Activated naive CD4-positive, alpha-beta T cell treated with Interleukin-2 at 50 U/mL for 16 hours (primary cell): ENCODE measurements at places on chromosomes 11 and 22.

DNA sequence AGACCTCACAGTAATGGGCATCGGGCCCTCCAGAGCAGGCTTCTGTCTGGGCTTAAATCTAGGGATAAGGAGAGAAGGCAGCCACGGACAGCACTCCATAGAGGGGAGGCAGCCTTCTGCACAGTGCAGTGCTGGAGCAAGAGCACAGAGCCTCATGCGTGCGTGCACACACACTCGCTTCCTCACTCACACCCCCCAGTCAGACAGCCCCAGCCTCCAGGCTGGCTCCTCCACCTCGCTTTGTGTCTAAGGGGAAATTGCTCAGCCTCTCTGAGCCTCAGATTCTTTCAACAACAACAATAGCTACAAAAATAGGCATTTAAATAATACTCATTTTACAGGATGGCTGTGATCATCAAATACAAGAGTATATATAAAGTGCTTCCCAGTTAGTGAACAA, 26.7 kb upstream of the ETS1 start:
- no peak for DNase-seq

GRCh38 chr11:67438158-67438902, 848 bp upstream of the PTPRCAP start:
- DNase-seq, result peak; percentile 83

DNA sequence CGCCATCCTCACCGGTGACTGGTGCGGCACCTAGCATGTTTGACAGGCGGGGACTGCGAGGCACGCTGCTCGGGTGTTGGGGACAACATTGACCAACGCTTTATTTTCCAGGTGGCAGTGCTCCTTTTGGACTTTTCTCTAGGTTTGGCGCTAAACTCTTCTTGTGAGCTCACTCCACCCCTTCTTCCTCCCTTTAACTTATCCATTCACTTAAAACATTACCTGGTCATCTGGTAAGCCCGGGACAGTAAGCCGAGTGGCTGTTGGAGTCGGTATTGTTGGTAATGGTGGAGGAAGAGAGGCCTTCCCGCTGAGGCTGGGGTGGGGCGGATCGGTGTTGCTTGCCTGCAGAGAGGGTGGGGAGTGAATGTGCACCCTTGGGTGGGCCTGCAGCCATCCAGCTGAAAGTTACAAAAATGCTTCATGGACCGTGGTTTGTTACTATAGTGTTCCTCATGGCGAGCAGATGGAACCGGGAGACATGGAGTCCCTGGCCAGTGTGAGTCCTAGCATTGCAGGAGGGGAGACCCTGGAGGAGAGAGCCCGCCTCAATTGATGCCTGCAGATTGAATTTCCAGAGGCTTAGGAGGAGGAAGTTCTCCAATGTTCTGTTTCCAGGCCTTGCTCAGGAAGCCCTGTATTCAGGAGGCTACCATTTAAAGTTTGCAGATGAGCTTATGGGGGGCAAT, 1.1 kb downstream of the NEAT1 start:
- peak; percentile 41 for DNase-seq

DNA sequence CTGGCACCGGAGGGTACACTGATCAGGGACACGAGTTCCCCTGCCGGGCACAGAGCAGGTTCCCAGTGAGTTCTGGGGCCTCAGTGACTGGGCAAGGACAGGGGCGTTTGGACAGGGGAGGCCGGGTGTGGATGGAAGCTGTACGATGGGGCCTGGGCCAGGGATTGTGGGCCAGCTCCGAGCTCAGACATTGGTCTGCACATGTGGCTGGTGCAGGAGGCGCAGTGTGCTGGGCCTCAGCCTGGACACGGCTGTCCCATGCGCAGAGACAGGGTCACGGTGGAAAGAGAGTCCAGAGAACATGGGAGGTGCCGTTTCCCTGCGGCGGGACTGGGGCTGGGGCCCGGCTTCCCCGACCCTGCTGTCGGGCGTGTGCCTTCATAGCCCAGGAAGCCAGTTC, 60.7 kb downstream of the CDKN1C start:
- no peak for DNase-seq

DNA sequence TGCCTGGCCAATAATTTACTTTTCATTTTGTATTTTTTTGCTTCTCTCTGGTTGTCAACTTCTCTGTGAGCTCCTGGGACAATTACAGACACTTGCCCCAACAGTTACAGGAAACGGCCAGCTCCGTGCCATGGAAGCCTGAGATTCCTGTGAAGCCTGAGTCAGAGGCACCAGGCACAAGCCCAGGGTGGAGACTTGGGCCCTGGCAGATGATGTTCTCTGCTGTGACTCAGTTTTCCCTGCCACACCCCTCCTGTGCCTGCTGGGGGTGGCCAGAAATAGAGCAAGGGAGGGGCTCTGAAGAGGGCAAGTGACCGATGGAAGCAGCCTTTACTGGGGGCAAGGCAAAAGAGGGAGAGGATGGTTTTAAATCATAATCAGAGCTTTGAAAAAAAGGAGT, 4.9 kb downstream of the ATP5MGL start:
- DNase-seq, result no peak

- DNase-seq, result no peak
Observed at GRCh38 chr11:95102733-95103132, 13.1 kb downstream of the ENDOD1 start.

GRCh38 chr22:29256606-29257325, 11.0 kb downstream of the RHBDD3 start:
- DNase-seq, result no peak

GRCh38 chr22:28795932-28796856, 4.2 kb downstream of the XBP1 start:
- DNase-seq, result no peak

DNA sequence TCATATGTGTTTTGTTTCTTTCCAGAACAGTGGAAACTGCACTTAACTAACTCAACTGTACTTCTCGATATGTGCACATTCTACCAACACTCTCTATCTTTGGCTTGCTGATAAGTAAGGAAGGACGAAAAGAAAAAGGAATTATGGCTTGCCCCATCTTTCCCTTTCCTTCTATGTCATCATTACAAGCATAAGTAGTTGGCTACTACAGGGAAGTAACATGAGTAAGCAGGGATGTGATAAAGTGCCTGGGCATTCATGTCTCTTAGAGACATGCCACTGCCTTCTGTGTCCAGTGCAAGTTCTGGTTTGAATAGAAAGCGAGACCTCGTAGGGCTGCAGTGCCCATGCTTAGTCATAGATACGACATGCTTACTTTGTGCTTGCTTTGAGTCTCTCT, 342.5 kb downstream of the ETS1 start:
- DNase-seq, result no peak

DNA sequence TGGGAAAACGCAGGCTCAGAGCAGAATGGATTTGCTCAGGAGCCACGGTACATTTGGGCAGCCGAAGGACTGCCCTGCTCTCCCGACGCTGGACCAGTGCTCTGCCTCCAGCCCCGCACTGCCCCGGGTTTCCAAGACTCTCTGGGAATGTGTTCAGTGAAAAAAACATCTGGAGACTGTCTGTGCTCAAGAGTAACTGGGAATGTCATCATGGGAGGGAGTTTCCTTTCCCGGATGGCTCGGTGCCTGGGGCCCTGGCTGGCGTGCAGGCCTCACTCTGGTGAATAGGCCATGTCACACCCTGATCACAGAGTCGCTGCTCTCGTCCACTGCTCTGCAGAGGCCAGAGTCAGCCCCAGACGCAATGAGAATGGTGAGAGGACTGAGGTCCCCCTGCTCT, 9.8 kb upstream of the APOL6 start:
- DNase-seq, result no peak

DNA sequence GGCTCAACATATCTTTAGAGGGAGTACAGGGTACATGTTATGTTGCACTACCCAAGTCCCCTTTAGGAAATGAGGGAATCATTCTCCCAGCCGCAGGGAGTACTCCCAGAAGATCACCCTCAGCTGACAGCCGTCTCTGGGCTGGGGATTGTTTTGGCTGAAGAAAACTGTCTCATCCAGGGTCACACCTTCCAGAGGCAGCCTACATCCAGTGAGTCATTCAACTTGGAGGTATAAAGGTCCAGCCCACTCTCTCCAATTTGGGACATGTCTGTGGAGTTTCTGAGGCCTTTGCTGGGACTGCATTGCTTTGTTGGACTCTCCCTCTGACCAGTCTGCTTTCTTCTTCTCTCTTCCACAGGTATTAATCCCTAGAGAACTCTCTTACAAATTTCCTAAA, 42.1 kb downstream of the RASSF10 start:
- no peak for DNase-seq

- DNase-seq, result no peak
Observed at GRCh38 chr11:76839311-76839710, 21.4 kb upstream of the ACER3 start.

GRCh38 chr11:9594267-9595046, 21.0 kb downstream of the WEE1 start:
- no peak for DNase-seq

DNA sequence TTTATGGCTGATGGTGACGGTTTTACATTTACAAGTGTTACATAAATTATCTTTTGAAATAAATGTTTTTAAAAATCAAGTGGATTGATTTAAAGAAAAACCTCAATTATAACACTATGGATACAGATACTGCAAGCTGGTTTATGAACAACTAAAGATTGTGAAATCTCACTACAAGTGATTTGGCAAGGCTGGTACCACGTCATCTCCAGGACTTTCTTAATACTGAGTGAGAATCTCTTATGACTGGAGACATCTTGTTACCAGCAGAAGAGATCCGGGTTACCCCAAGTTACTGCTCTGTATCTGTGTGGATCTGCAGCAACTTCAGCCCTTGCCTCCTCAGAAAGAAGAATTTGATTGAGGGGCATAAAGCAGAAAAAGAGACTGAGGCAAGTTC, 452.9 kb downstream of the MN1 start:
- no peak for DNase-seq

DNA sequence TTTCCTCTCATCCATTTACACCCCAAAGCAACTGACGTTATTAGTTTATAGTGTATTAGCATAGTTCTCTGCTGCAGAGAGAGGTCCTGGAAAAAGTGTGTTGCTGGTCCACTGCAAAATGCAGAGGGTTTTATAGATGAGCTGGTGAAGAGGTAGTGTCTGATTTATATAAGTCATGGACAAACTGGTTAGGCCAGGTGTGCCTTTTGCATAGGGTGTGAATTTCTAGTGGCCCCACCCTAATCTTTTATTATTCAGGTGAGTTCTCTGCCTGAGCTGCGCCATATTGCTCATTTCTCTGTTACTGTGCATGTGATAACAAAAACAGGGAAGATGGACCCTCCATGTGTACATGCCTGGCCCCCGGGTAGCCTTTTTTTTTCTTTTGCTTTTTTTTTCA, 43.1 kb upstream of the TRIM77 start:
- no peak for DNase-seq

- DNase-seq, result no peak
Observed at GRCh38 chr22:22037740-22038139, 55.2 kb upstream of the TOP3B start.

- DNase-seq, result no peak
Observed at GRCh38 chr22:25083807-25084200, 115.9 kb upstream of the CRYBB3 start.

GRCh38 chr11:117232911-117233409, 489 bp downstream of the RNF214 start:
- peak; percentile 9 for DNase-seq

- DNase-seq, result no peak
Observed at GRCh38 chr11:112469376-112469775, 208.7 kb upstream of the PLET1 start.

DNA sequence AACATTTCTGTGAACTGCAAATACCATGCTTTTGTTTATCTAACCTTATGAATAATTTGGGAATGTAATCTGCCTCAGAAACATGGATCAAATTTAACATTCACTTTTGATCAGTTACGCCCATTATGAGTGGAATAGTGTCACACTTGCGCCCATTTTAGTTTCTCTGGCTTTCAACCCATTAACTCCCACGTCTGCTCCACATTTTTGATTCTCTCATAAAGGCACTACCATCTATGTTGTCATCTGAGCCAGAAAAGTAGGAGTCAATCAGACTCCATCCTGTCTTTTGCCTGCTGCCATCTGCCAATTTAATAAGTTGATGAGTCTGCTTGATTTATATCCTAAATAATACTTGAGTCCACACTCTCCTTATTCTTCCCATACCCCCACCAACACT, 1090.7 kb downstream of the DLG2 start:
- no peak for DNase-seq

GRCh38 chr11:40328890-40329614, 1130.4 kb downstream of the LRRC4C start:
- no peak for DNase-seq

GRCh38 chr22:46721501-46722085, 16.5 kb downstream of the CERK start:
- no peak for DNase-seq

- DNase-seq, result no peak
Observed at GRCh38 chr11:71115770-71116692, 136.3 kb downstream of the SHANK2 start.

DNA sequence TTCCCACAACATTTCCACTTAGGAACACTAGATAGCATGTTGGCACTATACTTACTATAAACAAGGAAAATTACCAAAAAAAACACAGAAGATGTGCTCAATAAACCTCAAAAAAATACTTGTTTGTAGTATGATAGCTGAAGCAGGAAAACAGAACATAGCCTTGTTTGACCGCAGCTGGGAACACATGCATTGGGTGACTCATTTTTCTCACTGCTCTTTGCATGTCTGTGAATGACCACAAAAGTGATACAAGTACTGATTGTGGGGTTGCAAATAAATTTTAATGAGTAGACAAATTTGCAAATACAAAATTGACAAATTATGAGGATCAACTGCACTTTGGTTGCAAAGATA, 22.8 kb upstream of the GUCY1A2 start:
- DNase-seq, result no peak

DNA sequence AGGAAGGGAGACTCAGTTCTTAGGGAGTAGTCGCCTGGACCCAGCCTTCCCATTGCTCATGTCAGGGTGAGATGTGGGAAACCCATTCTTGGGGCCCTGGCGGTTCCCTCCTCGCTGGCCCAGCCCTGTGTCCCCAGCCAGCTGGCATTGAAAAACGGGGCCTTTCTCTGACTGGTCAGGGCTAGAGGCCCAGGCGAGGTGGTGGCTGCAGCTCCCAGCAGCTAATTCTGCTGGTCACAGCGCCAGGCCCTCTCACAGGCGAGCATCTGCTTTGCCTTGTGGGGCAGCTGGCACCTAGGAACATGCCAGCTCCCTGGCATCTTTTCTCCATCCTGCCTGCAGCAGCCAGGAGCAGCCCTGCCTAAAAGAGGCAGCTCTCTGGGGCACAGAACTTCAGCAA, 20.1 kb downstream of the TSPAN18 start:
- DNase-seq, result no peak

DNA sequence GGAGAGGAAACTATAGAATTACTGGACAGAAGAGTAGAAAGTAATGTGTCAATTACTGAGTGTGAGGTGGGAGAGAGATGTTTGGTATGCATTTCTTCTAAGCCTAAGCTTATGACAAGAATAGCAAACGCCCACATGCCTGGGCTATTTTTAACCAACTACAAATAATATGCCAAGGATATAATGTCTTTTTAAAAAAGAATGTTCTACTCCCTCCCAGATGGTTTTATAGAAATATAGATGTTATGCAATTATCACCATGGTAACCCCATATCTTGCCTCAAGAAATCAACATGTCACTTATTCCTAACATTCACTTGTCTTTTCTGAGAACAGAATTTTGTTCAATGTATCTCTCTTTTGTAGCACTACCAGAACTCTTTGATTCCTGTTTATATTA, 996.7 kb upstream of the CHORDC1 start:
- no peak for DNase-seq
